Tongue (tissue), 3 donors: ENCODE measurements at places on chromosomes 4 and X.

DNA sequence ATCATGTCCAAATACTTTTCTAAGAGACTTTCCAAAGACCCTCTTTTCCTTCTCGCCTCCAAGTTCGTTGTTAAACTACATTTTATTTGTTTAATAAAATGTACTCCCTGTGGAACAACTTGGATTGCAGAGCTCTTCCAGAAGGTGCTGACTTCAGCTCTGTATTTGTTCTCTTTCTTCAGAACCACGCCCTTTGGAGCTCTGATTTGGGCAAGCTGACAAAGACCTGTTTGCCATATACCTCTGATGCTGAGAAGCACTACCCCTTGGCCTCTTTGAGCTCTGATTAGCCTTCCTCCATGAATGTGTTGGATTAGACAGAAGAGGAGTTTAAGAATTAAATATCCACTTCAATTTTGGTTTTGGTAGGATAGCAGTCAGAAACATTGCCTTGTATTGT is 815.1 kb upstream of the POU3F4 start:
- DNase-seq: no peak

DNA sequence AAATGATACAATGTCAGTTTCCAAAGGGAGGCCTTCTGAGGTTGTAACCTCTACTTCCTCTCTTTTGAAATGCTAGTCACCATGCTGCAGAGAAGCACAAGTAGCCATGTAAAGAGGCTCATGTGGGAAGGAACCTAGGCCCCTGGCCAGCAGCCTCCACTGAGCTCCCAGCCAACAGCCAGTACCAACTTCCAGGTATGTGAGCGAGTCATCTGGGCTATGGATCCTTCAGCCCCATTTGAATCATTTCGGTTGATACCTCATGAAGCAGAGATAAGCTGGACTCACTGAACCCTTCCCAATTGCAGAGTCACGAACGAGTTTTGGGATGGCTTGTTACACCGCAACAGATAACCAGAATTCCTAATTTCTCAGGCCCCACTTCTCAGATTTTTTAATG is 187.0 kb upstream of the LDB2 start:
- DNase-seq: no peak

DNA sequence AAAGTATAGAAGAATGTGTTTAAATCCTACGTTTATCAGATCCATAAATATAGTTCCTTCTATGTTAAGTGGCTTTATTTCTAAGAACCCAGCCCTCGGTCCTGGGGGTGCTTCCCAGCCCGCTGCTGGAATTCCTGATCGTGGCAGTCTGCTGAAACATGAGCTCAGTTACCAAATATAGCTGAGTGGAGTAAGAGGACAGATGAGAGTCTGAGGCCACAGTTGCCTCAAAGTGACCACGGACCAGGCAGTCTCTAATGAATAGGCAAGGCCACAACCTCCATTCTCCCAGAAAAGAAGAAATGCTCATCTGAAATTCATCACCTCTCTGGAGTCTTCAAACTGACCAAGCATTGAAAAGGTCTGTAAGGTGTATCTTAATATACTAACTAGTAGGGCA is at the start of gene PALLD:
PALLD (plus strand) TSS at position 219 of the 400 bp plus-strand sequence.
- peak; percentile 79 for DNase-seq

GRCh38 chr4:101958547-101958946 is 168.0 kb downstream of the BANK1 start:
- no peak for DNase-seq

GRCh38 chr4:81946996-81947395 is 426.8 kb downstream of the HNRNPD start:
- DNase-seq: no peak

GRCh38 chr4:186792728-186793366 is 69.2 kb upstream of the FAT1 start:
- no peak for DNase-seq

DNA sequence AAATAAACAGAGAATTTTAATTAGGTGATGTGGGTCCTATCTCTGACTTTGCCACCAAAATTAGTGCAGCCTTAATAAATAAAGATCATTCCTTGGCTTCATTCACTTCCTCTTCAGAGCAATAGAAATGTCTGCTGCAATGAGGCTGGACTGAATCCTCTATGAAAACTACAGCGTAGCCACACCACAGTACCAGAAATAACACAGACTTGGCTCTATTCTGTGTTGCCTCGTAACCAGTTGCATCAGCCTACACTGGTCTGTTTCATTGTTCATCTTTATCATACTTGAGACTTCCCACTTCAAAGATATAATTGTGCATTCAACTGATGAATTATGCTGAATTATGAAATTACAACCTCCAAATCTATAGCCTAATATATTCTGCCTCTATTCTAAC is 15.8 kb downstream of the GLRA3 start:
- DNase-seq: no peak

- peak; percentile 75 for DNase-seq
Measured at GRCh38 chr4:40395908-40396793, 61.0 kb downstream of the CHRNA9 start.

DNA sequence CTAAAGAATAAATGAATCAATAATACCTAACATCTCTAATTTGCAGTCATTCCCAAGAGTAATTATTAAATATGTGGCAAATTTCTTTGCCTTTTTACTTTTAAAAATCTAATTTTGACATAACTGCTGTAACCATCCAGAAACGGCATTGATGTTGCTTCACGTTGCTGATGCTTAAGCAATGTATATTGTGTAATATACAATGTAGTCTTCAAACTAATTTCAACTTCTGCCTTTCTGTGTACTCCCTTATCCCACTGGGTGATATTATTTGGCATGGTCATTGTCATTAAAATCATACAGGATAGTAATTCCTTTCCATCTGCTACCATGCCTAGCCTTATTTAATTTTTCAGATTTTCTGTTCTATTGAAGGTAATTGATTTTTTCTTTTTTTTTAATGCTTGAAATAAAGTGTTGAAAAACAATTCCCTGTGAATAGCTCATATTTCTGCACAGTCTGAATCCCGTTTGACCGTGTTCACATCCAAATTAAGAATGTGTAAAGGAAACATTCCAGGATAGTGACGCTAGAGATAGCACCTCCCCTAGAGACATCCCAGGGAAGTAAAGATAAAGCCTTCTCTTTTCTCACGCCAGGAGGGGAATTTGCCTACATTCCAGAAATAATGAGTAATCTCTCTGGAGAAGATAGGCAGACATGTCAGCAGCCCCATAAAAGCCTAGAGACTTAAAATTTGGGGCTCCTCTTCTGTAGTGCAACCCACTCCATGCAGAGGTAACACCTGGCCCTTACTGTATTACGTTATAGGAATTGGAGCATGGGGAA is 8.6 kb downstream of the FAM200B start:
- peak; percentile 54 for DNase-seq

DNA sequence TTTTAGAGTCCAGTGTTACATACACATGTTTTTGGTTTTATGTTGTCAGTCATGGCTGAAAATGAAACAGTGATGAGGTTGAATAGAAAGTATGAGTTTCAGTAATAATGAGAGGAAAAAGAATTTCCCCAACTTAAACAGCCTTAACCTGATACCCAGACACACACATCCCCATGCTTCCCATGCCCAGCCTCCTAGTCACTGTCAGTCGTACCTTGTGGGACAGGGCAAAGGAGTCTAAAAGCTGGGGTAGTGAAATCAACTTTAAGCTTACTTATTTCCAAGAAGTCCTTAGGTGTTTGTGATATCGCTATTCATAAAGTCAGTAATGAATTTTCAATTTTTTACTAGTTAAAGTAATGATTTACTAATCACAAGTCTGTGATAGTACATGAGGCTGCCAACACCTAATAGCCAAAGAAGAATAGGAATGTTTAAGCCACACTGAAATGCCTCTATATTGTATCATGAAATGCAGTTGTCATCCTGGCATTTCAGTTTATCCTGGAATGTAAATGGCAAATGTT is 24.3 kb upstream of the GPR34 start:
- no peak for DNase-seq

- no peak for DNase-seq
Measured at GRCh38 chr4:38213083-38213805, 253.0 kb downstream of the PTTG2 start.

DNA sequence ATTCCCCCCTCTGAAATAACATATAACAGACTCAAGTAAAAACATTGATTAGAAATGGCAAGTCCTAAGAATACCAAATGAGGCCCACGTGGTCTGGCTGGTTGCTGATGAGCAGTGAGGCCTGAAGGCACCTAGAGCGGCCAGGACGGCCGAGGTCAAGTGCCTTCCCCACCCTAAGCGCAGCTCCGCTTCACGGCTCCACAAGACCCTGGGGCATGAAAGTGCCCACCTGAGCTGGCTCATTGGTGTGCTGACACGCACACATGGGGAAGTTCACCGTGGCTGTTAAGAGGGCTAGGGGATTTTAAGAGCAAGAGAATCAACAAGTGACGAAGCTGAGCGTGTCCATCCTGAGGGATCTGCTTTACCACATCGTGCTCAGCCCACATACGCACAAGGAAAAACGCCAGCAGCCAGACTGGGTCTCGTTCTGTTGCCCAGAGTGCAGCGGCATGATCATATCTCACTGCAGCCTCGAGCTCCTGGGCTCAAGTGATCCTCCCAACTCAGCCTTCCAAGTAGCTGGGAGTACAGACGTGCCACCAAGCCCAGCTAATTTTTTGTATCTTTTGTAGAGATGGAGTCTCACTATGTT is 22.4 kb downstream of the DCTD start:
- DNase-seq: no peak

- DNase-seq: no peak
Measured at GRCh38 chr4:59608466-59608865, 1591.7 kb upstream of the ADGRL3 start.

GRCh38 chr4:95020521-95020920 is 262.8 kb downstream of the BMPR1B start:
- no peak for DNase-seq

DNA sequence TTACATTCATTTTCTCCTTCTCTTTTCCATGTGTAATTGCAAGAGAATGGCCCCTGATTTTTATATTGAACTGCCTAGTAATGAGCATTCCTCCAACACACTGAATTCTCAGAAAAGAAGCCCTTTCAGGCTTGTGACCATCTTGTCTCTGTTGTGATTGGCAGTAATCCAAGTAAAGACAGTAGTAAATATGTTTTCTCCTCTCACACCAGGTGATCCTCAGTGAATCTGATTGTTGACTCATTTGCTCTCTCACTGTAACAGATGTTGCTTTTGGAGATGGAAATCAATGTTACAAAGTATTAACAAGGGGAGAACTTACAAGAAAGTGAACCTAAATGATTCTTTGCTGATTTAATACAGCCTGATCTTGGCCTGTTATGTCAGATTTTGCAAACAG is 271.0 kb downstream of the AFF2 start:
- DNase-seq: no peak

- DNase-seq: no peak
Measured at GRCh38 chr4:41579526-41579925, 41.6 kb downstream of the LIMCH1 start.

DNA sequence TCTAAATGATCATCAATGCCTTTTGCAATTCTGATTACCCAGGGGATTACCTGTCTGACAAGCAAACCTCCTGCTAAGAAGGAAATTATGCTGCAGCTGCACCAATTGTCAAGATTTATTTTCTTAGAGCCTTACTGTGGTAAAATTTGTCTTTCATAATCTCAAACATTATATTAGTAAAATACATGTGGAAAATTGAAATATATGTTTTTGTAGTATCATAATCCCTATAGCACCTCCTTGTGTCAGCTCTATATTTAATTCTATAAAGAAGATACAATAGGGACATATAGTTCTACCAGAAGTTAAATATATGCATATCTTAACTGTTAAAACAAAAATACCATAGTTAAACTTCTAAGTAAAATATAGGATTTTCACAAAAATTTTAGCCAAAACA is 655.6 kb upstream of the PCDH10 start:
- DNase-seq: no peak

DNA sequence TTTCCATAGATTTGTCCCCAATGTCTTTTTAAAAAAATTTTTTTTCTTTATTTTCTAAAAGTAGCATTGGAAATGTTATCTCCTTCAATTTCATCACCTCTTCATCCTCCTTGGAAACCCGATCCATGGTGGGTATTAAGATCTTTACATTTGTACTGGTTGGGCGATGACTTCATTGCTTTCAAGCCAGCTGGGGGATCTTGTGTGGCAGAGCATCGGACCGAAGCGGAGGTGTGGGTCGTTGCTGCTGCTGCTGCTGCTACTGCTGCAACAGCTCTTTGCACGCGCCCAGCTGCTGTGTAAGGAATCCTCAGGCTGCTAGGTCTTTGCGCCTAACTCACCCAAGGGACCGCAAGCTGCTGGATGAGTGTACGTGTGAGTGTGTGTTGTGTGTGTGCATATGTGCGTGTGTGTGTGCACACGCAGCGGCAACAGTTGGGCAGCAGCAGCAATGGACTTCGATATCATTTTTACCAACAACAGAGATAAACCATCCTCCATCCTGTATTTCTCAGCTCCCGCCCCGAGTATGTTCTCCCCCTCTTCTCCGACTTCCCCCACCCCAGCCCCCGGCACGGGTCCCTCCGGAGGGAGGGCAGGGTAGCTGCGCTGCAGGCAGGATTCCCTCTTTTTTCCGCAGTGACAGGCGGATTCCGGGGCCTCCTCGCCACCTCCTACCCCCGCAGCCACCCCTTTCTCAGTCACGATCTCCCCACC is 768 bp upstream of the CDKL5 start:
- DNase-seq: peak; percentile 63

GRCh38 chrX:119763181-119763580 is 4.8 kb downstream of the SOWAHD start:
- no peak for DNase-seq

DNA sequence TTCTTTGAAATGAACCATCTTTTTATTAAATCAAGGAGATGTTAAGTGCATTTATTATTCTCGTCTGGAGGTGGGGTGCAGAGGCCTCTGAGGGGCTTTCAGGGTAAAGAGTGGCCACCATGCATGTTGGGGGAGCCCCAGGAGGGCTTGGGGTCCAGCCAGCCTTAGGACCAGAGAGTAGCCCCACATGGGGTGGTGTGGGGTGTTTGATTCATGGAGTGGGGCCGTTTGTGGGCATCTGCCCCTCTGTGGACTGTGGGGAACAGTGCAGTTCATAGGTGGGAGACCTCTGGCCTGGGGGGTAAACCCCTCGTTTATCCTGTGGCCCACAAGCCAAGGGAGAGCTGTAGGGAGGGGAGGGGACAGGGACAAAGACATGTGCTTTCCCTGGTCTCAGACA is 26.9 kb downstream of the HTRA3 start:
- DNase-seq: no peak

- DNase-seq: no peak
Measured at GRCh38 chrX:41457613-41458192, 10.6 kb downstream of the NYX start.

DNA sequence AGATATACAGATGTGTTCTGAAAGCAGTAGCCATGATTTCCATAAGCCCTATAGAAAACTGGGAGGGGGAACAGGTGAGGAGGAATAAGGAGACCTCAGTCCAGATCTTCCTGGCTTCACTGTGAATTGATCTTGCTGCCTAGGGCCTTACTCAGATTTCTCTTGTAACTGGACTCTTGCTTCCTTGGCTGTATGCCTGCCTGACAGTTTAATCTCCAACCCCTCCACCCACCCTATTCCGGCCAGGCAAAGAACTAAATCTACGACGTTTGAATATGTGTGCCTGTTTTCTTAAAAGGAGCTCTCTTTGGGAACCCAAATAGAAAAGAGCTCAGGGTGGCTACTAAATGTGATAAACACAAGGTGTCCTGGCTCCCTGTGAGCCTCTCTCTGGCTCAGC is 173.0 kb downstream of the GPC3 start:
- DNase-seq: no peak
